ENCODE measurements at places on chromosomes 1 and 21.

- no peak for DNase-seq
Measured at GRCh38 chr1:94349853-94350252, 68.3 kb upstream of the ABCD3 start.

GRCh38 chr1:53371851-53372250, 44.0 kb upstream of the LRP8 start:
- peak; percentile 20 for DNase-seq

- no peak for DNase-seq
Measured at GRCh38 chr1:240737766-240738265, 125.9 kb upstream of the GREM2 start.

DNA sequence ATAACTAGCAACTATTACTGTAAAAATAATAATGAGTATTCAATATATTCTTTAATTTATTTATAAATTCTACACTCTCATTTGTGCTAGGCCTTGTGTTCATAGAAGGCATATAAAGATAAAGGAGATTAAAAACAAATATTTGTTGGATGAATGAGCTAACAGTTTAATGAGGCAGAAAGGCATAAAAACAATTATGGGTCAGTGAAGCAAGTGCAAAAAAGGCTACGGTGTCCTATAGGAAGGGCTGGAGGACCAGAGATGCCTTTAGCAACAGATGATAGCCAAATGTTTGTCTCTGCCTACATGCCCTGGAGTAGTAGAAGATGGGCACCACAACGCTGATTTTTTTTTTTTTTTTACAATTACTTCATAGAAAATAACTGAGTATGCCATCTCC, 45.7 kb downstream of the PTGS2 start:
- no peak for DNase-seq

DNA sequence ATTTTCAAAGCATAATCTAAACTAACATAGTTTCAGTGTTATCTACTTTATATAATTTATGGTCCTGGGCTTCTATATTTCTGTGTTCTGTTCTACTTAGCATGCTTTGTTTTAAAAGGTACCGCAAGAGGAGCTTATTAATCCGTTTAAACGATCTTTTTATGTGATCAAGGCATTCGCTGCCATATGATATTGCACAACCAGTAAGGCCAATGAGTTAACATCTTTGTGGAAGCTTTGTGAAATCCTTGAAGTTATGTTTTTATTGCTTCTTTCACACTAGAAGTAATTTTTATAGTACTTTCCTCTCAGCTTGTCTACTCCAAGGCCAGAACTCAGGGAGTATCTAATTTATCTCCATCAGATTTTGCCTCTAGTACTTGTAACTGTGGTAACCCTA, 8.9 kb downstream of the LRRC8C start:
- no peak for DNase-seq

DNA sequence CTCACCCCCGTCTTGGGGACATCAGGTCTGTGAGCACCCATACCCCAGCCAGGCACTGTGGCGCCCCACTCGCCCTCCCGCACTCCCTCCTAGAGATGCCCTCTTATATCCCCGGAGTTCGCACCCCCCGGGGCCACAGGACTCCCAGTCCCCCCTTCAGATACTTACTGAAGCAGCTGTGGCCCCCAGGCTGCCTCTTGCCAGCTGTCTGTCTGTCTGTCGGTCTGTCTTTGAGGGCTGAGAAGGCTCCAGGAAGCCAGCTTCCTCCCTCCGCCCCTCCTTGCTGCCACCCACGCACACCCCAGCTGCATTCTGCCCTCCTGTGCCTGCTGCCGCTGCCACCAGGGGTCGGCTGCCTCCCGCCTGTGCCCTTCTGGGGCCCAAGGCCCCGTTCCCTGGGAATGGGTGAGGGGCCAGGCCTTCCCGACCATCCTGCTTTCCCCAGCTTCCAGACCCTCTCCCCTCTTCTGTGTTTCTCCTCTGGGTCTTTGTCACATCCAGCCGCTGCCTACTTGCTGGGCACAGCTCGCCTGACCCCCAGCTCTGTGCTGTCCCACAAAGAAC, at the start of gene PTPN7:
Gene PTPN7, minus strand, starts transcription at position 226 of the 564 bp plus-strand sequence. CDS start 1,200 bp downstream, outside the sequence.
- DNase-seq, result peak; percentile 84

- DNase-seq, result no peak
Measured at GRCh38 chr1:41809692-41810091, 109.0 kb downstream of the HIVEP3 start.

DNA sequence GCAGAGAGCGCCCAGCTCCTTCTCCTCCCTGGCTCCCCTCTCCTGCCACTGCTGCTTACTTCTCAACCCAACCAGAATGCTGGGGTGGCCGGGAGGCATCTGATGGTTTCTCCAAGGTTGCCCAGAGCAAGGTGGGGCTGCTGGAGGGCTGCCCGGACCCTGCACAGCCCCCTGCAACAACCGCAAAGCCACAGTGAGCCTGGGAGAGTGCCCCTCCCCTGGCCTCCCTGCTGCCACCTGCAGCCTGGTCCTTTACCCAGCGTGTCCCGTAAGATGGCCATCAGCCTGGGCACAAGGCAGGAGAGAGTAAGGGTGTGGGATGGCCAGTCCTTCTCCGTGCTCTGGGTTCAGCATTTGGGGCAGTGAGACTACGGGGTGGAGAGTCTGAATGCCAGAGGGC, 17.0 kb downstream of the MX2 start:
- no peak for DNase-seq

GRCh38 chr21:14070049-14070893, 140.5 kb downstream of the LIPI start:
- DNase-seq, result no peak

- no peak for DNase-seq
Measured at GRCh38 chr1:15858069-15858670, 10.7 kb downstream of the SPEN start.

- peak; percentile 38 for DNase-seq
Measured at GRCh38 chr21:21688889-21689288, 690.7 kb downstream of the NCAM2 start.

- DNase-seq, result peak; percentile 98
Measured at GRCh38 chr1:19209990-19210771, at the start of gene UBR4. UBR4 (minus strand) TSS chr1:19210266; CDS start chr1:19210248, 18 bp downstream.

DNA sequence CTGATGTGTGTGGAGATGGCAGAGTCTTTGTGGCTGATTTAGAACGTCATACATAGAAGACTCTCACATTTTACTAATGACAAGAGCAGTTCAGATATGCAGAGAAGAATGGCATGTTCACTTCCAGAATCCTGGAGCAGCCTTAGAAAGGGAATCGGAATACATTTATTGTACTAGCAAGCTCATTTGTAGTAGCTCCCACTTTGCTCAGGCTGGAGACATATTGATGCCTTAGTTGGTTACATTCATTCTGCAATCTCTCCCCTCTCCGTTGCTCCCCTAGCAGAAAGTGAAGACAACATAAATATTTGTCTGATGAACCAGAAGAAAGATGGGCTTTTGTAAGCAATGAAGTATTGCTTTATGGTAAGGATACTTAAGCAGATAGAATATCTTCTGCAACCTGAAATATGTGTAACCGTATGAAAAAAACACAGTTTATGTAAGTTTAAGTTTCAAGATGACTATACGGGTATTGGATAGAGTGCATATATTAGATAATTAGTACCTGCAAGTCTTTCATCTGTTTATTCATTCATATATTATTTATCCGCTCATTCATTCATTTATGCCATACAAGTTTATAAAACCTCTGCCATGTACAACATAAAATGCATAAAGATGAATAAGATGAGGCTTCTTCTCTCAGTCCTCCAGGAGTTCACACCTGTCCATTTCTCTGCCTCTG, 135.7 kb downstream of the CNIH3 start:
- DNase-seq, result no peak

DNA sequence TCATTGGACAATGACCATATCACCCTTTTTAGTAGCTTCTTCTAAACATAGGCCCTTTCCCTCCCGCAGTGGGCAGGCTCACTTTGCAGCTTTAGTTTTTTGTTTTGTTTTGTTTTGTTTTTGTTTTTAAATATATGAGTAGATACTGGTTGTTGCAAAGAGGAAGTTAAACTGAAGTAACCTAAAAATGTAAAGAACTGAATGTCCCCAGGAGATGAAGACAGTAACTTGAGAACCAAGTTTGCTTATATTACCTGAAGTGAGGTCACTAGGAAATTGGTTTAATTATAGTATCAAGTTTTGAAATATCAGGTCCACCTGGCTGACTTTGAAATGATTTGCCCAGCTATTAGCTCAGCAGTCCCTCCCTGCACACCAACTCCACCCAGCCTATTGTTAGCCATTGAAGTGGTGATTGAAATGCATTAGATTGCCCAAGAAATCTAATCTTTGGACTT, 18.2 kb downstream of the SMAP2 start:
- DNase-seq, result no peak

- no peak for DNase-seq
Measured at GRCh38 chr1:234954613-234955012, 174.0 kb downstream of the TOMM20 start.

DNA sequence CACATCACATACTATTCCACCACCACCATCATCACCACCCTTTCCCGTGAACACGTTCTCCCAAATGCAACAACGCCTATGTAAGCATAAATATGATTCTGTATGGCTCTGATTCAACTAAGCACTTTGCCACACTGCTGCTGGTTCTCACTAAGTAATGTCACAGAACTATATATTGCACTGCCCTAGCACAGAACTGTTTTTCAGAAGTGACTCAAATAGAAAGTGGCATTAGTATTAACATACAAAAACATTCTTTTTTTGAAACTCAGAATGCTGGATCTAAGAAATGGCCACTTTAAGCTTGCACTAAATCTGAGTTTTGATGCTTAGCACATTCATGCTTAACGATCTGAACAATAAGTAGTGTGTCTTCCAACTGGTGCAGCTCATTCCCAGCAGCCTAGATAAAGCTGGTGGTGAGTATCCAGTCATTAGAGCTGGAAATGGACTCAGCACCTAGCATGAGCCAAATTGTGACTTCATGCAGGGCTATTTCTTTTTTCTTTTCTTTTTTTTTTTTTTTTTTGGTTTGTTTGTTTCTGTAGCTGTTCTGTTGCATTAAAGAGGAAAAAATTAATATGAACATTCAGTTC, 46.2 kb upstream of the ZC3H11B start:
- no peak for DNase-seq

- no peak for DNase-seq
Measured at GRCh38 chr21:39637971-39638240, 25.2 kb downstream of the B3GALT5 start.

- no peak for DNase-seq
Measured at GRCh38 chr1:226664413-226665101, 74.5 kb downstream of the ITPKB start.

- DNase-seq, result no peak
Measured at GRCh38 chr1:79811173-79811572, 804.6 kb upstream of the ADGRL4 start.

GRCh38 chr1:50978144-50978851, 8.3 kb downstream of the CDKN2C start:
- DNase-seq, result peak; percentile 81

DNA sequence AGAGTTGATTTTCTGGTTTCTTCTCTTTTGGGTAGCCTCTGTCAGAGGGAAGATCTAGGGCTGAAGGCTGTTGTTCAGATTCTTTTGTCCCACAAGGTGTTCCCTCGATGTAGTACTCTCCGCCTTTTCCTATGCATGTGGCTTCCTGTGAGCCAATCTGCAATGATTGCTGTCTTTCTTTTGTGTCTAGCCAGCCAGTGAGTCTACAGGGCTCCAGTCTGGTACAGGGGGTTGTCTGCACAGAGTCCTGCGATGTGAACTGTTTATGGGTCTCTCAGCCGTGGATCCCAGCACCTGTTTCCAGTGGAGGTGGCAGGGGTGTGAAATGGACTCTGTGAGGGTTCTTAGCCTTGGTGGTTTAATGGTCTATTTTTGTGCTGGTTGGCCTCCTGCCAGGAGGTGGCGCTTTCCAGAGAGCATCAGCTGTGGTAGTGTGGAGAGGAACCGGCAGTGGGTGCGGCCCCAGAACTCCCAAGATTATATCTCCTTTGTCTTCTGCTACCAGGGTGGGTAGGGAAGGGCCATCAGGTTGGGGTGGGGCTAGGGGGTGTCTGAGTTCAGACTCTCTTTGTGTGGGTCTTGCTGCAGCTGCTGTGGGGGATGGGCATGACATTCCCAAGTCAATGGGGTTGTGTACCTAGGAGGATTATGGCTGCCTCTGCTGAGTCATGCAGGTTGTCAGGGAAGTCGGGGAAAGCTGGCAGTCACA, 81.3 kb upstream of the C21orf91 start:
- no peak for DNase-seq

DNA sequence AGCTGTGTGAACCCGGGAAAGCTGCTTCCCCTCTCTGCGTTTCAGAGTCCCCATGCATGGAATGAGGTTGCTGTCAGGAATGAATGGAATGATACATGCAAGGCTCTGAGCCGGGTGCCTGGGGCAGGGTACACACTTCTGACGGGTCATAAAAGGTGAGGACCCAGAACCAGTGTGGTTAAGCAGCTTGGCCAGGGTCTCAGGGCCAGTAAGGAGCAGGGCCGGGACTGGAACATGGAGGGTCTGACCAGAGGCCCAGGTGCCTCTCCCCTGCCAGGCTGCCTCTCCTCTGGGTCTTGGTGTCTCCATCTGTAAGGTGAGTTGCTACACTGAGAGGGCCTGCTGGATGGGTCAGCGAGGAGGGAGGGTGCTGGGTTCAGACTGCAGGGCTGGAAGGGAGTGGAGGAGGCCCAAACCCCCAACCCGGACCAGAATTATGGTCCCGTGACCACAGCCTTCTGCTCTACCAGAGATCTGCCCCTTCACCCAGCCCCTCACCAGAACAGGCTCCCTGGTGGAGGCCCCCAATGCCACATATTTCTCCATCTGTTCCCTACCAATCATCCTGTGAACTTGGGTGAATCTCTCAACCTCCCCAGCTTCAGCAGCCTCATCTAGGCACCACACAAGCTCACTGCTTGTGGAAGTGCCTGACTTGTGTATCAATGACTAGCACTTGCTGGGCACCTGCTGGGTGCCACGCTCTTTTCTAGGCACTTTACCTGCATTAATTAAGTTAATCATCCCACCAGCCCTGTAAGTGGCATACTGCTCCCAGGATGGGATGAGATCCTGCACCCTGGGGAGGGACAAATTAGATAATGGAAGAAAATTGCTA, 16.2 kb upstream of the LRP8 start:
- peak; percentile 51 for DNase-seq

DNA sequence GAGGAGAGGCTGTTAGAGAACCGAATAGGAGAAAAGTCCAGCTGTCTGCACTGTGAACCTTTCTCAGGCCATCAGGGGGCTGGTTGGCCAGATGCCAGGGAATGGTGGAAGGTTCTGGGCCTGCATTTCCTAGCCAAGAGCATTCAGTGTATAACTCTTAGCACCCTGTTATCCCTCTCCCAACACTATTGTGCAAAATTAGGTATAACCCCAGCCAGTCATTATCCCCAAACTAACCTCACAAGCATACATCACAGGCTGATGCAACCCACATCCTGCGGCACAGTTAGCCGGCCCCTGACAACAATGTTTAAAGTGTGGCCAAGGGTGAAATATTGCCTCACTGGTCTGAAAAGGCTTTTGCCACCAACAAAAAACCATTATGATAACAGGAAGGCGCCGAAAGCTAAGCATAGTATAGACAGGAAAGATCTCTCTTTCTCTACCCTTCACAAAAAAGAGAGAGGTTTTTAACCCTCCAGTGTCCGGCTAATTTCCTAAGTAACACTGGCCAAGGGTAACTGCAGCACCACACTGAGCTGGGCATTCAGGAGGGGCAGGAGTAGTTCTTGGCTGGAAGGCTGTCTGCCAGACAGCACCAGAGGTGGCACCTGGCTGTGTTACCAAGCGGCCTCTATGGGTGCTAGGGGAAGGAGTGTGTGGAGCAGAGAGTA, 77.3 kb upstream of the BCAR3 start:
- no peak for DNase-seq

Measured in upper lobe of right lung (tissue), 1 donor.